ENCODE measurements at places on chromosomes 3 and 15.

DNA sequence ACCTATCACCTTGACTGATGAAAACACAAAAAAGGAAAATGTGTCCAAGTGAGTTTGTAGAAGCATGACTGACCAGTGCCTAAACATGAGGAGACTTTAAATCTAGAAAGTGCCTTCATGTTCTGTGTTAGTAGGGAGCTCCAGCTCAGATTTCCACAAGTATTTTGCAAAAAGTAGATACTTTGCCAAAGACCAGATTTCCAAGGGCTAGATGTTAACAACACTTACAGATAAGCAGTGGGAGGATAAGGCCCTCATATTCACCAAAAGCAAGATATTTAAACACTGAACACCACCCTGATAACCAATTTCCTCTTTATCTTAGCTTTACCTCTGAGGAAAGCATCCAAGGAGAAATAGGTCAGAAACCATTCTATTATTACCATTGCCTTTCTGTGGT lies 91.0 kb downstream of the MYO5A start:
- DNase-seq: peak; percentile 4

- DNase-seq: no peak
These were observed 85.2 kb downstream of the CGNL1 start for GRCh38 chr15:57461541-57461940.

DNA sequence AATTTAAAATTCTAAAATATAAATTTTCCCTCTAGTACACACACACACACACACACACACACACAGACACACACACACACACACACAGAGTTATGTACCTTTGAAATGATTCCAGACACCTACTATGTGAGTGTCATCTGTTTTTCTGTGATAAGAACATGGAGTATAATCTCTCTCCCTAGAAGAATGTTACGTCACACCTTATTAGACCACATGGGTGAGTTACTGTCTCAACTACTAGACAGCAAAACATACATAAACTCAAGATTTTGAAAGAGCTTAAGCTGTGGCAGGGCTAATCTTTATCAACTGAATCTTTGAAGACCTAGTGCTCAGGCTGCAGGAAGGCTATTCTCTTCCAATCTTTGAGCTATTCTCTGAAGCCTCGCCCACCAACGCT lies 385.9 kb upstream of the BCHE start:
- DNase-seq: no peak

DNA sequence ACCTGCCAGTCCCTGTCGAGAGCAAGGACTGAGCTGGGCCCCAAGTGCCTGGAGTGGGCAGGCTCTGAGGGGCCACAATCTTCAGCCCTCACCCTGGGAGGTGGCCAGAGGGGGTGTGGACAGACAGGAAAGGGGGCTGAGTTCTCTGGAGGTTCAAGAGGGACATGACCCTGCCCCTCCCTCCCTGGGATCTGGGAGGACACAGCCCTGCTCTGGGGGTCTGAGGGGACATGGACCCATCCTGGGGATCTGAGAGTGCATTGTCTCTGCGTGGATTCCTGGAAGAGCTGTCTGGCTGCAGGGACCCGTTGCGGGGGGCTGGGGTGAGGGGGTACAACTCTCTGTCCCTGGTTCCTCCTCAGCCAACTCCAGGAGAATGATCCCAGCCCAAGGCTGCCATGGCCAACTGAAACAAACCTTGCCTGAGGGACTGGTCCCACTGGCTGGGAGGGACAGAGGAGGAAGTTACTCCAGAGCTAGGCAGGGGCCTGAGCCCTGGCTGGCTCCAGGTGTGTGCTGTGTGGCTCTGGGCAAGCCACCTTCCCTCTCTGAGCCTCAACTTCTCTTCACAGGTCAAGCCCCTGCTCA lies 29.0 kb downstream of the PTH1R start:
- DNase-seq: no peak

DNA sequence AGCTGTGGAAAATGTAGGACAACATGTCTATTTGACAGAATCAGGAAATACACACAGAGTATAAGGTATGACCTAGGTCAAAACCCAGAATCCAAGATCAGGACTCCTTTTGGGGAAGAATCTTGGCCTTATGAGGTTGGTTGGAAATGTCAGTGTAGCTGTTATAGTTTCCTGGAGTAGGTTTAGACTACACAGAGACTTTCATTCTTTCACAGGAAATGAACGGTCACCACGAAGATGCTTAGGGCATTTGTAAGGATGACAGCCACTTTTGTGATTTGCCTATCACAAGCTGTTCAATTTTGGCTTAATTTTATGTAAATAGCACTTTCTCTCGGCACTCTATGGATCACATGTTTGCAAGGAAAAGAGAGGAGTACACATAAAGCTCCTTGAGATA lies 18.6 kb upstream of the ZBTB20 start:
- no peak for DNase-seq

GRCh38 chr15:31830591-31830990 lies 199.7 kb upstream of the CHRNA7 start:
- DNase-seq: no peak

- no peak for DNase-seq
These were observed 46.1 kb downstream of the SOX2 start for GRCh38 chr3:181757694-181758306.
